ENCODE measurements at places on chromosomes 6 and 20. TPM values are rescaled to one million over a fixed set of nuclear protein-coding genes. Genes with fewer than 3 reads are reported as not detected.

The ALDH5A1 gene
- total RNA-seq, result 5.0 TPM

The EEF1A2 gene
- 797 TPM for total RNA-seq

The FNDC11 gene
- total RNA-seq, result not detected

The GSTA3 gene
- not detected for total RNA-seq

The SLC26A8 gene
- total RNA-seq, result not detected

The PACRG gene
- total RNA-seq, result 21.3 TPM

The TRIM31 gene
- not detected for total RNA-seq

The OR12D3 gene
- total RNA-seq, result not detected

The SCGN gene
- total RNA-seq, result 14.1 TPM

The DAAM2 gene
- 8.3 TPM for total RNA-seq

The MYCT1 gene
- 8.1 TPM for total RNA-seq

The EDN1 gene
- 9.0 TPM for total RNA-seq

The CST2 gene
- total RNA-seq, result not detected

The CFAP61 gene
- total RNA-seq, result 1.0 TPM

The VIP gene
- 1.2 TPM for total RNA-seq

The SNX3 gene
- total RNA-seq, result 159 TPM

The FAM83C gene
- total RNA-seq, result not detected

The PRDM13 gene
- total RNA-seq, result not detected

The MOG gene
- total RNA-seq, result 0.16 TPM

The PXT1 gene
- not detected for total RNA-seq

The OR2B6 gene
- not detected for total RNA-seq

The CTCFL gene
- total RNA-seq, result not detected

The B3GALT4 gene
- 12.1 TPM for total RNA-seq

Data from right atrium auricular region (tissue), 2 donors.